ENCODE measurements at places on chromosomes 2 and 18.

GRCh38 chr18:58397385-58398132 is 231.3 kb downstream of the ALPK2 start:
- DNase-seq = no peak

DNA sequence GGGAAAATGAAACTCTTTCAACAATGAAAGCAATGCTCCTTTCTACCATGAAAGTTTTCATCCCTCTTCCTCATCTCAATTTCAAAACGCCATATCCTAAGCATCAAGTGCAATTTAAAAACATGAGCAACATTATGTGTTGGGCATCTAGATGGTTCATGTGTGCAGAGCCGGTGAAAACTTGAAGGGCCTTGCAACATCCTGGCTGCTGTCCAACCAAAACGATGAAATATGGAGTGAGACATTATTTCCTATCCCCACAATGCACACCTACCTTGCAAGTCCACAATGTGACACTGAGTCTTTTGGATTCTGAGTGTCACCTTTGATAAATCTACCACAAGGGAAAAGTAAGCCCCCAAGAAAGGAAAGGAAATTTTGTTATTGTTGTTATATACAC is 110.0 kb downstream of the NCKAP5 start:
- DNase-seq = no peak

DNA sequence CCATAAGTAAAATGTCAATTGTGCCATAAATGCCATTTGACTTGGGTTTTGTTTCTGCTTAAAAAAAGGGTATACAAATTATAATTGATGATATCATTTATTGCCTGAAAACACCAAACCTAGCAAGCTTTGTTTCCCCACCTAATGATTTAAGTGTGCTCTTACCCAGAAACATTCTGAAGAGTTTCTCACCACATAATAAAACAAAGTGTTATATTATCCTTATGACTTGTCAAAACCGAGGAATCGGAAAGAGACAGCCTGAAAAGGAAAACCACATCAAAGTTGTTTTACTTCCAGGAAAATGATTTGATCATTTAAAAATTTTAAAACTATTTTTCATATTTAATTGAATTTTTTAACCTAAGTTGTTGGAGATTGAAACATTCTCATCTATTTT is 170.5 kb upstream of the SLC39A10 start:
- DNase-seq = no peak

DNA sequence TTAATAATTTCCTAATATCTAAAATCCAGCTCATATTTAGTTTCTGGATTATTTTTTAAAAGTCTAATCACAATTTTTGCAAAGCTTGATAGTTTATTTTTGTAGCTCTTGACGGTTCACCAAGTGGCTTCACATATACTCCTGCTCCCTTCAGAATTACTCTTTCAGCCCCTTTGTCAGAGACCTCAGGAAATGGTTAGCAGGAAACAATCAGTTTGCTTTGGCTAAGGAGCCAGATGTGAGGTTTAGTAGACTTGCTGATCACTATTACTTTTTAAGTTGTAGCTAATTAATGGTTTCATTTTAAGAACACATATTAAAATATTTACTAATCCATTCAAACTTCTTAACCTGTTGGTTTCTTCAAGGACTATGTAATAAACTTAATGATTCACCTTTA is 2.3 kb downstream of the RBBP8 start:
- DNase-seq = no peak

GRCh38 chr2:233980955-233981561 is 63.9 kb downstream of the TRPM8 start:
- DNase-seq = no peak

DNA sequence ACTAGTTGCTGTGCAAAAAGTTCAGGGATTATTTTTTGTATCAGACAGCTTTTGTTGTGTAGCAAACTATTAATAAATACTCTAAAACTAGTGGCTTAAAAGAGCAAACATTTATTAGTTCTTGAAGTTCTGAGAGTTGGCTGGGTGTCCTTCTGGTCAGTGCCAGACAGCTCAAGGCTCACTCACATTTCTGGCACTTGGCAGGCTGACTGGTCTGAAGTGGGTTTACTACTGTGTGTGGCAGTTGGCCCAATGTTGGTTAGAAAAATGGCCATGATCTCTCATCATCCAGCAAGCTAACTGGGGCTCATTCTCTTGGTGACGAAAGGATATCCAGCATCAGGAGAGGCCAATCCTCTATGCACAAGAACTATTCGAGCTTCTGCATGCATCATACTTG is 71.4 kb upstream of the ZNF385B start:
- DNase-seq = no peak

GRCh38 chr2:23241121-23241520 is 143.9 kb upstream of the KLHL29 start:
- no peak for DNase-seq

- DNase-seq = no peak
These were observed 760.6 kb upstream of the CHAC2 start for GRCh38 chr2:53006980-53007379.

GRCh38 chr18:23585897-23586248 is 433 bp downstream of the NPC1 start:
- DNase-seq = no peak

DNA sequence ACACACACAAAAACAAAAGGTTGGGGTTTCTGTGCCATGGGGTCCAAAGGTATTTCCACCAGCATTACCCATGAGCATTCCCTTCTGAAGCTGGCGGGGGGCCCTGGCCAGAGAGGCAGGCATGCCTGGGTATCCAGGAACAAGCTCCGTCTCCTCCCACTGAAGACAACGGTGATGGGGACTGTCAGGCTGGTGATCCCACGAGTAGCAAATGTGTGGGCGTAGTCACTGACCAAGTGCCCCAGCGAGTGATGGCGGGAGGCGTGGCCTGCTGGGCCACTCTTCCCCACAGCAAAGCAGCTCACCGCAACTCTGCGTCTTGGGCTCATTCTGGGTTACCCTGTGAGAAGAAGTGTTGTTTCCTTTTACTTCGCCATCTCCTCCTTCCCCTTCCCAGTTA is 270.6 kb downstream of the CDCA7 start:
- DNase-seq = no peak

DNA sequence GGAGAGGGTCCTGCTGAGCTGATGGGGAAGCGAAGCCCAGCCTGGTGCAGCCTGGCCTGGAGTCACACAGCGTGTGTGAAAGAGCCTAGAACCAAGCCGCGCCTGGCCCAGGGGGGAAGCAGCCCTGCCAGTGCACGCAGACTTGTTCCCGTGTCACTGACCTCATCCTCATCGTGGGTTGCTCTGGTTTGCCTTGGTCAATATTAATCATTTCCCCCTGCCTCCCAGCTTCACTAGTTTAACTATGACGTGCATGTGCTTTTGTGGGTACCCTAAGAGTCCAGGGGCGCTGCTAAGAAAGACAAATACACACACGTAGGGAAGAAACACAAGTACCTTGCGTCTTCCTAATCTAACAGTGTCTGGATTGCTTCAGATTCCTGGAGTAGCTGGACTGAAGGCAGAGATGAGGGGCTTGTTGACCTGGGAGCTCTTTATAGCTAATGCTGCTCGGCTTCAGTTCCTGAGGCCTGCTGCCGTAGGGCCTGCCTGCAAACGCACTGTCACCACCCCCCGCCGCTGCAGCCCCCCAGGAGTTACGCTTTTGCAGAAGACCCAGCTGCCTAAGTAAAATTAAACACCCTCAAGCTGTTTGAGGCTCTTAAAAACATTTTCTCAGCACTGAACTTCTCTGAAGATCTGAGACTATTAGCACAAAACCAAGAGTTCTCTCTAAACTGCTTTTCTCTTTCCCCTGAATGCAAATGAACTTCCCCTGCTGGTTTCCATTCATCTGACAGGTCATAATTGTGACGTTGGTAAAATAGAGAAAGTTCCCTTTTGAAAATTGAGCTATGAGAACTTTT is 159.2 kb downstream of the FAM210A start:
- DNase-seq = no peak

DNA sequence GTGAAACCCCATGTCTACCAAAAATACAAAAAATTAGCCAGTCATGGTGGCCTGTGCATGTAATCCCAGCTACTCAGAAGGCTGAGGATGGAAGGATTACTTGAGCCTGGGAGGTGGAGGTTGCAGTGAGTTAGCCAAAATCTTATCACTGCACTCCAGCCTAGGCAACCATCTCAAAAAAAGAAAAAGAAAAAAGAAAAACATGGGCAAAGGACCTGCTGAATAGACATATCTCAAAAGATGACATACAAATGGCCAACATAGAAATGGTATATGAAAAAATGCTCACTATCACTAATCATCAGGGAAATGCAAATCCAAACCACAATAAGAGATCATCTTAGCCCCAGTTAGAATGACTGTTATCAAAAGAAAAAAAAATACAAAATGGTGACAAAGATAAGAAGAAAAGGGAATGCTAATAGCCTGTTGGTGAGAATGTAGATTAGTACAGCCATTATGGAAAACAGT is 1.4 kb upstream of the TGOLN2 start:
- no peak for DNase-seq

DNA sequence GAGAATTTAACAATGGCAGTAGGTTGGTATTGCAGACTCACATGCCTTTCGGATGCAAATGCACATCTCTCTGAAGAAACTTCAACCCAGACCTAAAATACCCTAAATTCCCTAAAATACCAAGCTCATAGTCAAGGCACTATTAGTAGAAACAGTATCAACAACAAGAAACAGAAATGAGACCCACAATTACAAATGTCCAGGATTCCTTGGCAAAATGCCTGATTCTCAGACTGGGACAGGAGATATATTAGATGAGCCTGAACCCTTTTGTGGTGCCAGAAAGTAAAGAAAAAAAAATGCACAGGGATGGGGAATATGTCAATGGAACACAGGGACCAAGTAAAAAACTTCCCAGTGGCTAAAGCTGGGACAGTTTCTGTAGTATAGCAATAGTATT is 77.2 kb downstream of the NAT8 start:
- DNase-seq = no peak

DNA sequence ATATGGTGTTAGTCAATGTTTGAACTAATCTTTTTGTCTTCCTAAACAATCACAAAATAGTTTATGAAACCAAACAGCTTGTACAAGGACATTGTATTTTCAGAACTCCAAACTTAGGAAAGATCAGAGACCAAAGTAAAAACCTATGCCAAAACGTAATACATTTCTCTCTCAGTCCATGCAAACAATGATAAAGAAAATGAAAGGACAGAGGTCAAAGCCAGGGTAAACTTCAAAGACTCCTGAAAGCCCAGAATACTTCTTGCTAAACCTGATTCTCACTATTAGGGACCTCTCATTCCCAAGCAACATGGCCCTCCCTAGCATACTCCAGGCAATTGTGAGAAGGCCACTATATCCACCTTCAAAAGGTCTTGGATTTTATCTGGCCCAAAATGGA is 105.1 kb upstream of the GALNT5 start:
- no peak for DNase-seq

- DNase-seq = no peak
These were observed 177.6 kb upstream of the PKDCC start for GRCh38 chr2:41870265-41870585.

- DNase-seq = no peak
These were observed 50.7 kb downstream of the MYO7B start for GRCh38 chr2:127586136-127586535.

DNA sequence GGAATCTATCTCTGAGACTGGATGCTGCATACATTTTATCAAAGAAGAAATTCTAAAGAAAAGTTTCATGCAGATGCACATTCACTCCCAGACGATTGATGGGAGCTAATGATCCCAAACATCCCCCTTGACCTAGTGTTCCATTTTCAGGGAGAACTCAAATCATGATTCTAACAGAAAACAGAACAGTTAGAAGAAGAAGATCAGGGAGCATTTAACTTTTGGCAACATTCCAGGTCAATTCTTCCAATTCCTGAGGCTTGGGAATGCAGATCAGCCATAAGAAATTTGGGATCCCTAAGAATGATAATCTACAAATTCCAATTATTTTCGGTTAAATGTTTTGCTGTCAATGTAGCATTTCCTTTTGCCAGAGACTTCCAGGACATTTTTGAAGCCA is 96.6 kb downstream of the CPO start:
- DNase-seq = no peak

- DNase-seq = no peak
These were observed 722.8 kb upstream of the RAB6C start for GRCh38 chr2:129256642-129257041.

- DNase-seq = no peak
These were observed 95.4 kb downstream of the PRKCE start for GRCh38 chr2:45746888-45747287.

- DNase-seq = no peak
These were observed 12.7 kb upstream of the IL18R1 start for GRCh38 chr2:102342888-102343287.

GRCh38 chr2:121670181-121670580 is 20.9 kb upstream of the CLASP1 start:
- DNase-seq = no peak

Measured in cortex of kidney (tissue), 1 donor.